ENCODE measurements at places on chromosomes 3 and 15.

- DNase-seq = peak; percentile 30
These were observed 4.6 kb downstream of the THPO start for GRCh38 chr3:184373422-184373821.

DNA sequence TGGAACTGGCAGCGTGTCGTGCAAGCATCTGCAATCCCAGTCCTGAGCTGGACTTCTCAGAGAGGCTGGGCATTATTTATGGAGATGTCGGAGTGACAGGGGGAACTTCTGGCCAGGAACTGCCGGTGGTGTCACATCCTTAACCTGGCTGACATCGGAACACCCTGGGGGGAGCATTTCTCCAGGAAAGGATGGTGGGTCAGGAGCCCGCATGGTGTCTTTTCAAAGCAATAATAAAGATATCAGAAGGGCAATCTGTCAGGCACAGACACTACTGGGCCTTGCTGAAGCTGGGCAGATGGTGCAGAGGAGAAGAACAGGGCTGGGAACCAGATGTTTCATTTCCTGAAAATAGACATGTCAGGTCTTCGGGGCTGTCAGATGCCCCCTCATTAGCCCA is 133.5 kb downstream of the WNT7A start:
- DNase-seq = no peak

DNA sequence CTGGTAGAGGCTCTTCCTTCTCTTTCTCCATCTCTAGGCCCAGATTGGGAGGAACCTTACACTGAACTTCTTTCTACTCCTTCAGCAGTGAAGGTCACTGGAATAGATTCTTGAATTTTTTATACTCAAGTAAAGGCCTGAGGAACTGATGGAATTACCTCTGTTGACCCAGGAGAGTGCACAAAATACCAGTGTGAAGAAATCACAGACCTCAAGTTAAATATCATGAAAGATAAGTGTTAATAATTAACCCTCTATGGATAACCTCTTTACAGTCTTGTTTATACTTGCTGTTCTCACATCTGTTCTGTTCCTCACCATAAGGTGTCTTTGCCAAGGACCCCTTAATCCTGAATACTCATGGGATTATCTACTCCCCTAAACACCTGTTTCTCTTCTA is 244.4 kb upstream of the STAC start:
- no peak for DNase-seq

- no peak for DNase-seq
These were observed 79.0 kb upstream of the SELENOK start for GRCh38 chr3:53970661-53971060.

DNA sequence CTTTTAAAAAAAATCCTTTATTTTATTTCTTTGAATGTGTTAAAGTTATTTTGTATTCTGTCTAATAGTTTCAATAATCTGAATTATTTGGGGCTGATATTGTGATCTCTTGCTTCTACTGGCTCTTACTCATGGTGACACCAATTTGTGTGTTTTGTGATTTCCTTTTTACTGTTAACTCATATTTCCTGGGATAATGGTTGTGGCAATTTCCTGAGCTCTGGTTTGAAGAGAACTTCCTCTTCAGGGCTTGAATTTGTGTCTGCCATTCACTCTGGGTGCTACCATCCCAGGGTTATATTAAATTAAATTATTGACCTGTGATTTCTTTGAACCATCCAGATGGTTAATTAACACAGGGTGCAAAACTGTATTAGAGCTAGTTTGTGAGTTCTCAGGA is 60.4 kb upstream of the RNF7 start:
- DNase-seq = no peak

GRCh38 chr3:69445024-69445423 is 59.1 kb upstream of the FRMD4B start:
- no peak for DNase-seq

DNA sequence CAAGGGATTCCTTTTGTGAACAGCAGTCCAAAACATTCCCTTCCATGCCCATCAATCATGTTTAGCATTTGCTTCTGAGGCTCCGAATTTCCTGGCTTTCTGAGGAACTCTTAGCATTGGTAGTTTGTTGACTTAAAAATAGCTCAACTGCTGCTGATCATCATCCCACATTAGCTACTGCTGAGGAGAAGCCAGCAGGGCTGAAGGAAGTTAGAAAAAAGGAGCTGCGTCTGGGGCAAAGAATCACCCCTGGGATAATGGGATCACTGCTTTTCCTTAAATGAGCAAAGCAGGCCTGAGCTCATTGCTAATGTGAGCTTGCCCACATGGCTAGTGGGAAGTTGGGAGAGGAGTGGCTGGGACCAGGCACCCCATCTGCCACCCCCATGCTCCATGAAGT is 39.8 kb downstream of the CYP19A1 start:
- no peak for DNase-seq

- no peak for DNase-seq
These were observed 121.9 kb upstream of the DPH6 start for GRCh38 chr15:35667908-35668307.

DNA sequence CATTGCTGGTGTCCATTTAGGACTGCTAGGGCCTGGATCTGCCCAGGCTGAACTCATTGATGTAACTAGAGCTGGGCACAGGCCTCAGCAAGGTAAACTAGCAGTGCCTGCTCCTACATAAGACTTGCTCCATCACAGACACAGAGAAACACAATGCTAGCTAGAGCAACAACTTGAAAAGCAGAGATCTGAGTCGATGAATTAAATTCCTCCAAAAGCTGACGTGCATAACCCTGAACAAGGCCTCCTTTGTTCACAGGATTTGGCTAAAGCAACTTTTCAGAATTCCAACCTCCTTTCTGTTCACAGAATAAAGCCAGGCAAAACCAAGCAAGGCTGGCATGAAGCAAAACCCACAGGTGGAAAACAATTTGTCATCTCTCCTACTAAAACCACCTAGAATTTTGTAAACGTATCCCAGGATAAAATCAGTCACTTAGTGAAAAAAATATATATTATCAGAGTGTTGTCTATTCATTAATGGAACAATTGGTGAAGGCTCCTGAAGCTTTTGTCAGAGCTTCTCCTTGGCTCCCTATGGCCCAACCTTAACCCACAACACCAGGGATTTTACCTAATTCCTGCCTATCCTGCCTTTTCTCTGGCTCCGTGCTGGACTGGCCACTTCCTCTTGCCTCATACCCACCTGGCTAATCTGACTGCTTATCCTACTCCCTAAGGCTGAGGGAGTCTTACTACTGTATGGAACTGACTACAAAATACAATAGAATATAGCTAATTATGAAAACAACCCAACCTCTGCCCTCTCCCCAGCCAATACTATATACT is 39.9 kb downstream of the PLCH1 start:
- no peak for DNase-seq

DNA sequence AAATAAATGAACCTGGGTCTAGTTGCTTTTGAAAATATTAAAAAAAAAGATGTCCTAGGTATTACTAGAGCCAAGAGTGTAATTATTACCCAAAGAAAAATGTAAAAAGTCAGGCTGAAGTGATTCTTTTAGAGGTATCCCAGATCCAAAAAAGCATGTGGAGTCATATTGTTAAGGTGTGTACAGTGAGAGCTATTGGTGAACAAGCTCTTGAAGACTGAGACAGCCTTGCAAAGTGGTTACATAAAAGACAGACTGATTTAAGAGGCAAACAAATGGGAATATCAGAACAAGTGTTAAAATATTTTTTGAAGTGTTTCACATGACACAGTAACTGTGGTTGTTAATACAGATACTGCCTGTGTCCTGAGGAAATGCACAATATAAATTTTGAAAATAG is 624.5 kb downstream of the PLOD2 start:
- no peak for DNase-seq
